Hematopoietic multipotent progenitor cell treated with erythropoietin and hydrocortisone succinate and interleukin-3 and kit ligand, for 6 days (in vitro differentiated cells): ENCODE measurements at places on chromosomes 16 and 17.
A peak's percentile ranks its signal among the peaks of the same experiment; 100 is the strongest.

DNA sequence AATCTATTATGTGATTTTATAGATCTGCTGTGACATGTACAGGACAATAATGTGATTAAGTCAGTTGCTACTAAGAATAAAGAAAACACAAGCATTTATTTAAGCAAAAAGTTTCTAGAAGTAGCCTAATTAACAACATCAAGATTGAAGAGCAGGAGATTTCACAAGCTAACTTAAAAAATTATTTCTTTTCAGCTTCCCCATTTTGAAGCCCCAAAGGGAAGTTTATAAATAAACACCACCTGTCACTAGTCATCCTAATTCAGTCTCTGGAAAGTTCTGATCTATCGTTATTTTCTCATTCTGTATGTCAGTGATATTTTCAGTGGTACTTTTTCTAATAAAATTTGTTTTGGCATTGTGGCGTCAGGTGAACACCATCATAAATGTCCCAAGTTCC, 8.3 kb downstream of the CAPNS2 start:
- DNase-seq = peak; percentile 14

DNA sequence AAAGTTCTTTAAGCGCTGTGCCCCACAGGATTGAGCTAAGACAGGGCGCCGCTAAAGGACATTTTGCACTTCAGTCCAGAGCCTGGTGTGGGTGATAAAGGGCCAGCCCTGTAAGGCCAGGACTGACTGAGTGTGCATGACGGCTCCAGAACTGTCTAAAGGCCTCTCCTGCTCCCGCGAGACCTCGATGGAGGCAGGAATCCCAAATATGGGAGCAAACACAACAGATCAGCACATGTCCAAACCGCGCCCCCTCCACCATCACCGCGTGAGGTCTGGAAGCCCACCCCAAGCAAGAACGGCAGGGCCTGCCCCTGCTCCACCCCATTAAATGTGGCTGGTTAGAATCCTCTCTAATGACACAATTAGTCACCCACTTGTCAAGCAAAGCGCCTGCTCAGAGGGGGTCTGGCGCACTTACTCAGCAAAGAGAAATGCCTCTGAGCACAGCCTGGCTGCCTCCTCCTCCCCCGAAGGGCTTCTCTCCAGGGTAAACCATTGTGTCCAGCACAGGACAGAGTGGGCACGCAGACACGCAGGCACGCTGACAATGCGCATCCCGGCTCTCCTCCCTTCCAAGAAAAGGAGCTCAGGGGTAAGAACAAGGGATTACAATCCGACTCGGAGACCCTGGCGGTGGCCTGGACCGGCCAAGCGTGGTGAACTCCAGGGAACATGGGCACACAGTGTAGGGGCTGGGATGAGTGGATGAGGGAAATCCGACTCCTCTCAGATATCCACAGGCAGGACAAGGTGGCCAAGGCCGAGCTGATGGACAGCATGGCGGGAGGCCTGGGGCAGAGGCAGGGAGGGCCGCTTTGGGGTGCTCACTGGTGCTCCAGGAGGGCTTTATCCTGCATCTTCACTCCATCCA, 1.5 kb downstream of the MXRA7 start:
- no peak for DNase-seq

DNA sequence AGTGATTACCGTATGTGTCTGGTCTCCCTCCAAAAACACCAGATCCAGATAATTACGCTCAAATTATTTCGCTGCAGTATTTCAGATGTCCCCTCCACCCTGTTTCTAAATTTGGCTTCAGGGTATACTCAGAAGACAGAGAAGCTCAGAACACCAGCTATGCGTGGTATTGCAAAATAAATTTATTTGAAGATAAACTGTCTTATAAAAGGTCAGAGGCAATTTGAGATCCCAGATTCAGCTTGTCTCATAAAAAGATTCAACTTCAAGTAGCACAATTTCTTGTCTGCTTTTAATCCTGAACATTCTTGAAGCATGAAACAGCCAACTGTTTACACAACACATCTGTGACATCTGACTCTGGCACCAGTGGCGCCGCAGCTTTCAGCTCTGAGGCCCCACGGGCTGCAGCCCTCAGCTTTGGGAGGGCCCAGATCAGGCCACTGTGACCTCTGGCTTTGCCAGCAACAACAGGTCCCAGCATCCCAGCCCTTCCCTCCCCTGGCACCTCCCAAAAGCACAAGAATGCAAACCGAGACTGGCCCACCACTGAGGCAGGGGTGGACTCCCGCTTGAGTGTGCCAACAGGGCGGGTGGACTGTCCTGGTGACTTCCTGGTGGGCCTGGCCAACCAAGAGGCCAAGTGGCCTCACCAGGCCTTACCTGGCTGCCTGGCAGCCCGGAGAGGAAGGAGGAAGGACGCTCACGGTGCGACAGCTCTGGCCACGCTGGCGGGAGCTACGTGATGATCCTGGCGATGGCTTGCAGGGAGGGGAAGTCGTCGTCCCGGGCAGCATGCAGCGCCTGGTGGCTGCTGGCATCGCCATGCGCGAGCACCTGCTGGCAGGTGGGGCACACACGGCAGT, 8.0 kb downstream of the SYNGR3 start:
- no peak for DNase-seq

DNA sequence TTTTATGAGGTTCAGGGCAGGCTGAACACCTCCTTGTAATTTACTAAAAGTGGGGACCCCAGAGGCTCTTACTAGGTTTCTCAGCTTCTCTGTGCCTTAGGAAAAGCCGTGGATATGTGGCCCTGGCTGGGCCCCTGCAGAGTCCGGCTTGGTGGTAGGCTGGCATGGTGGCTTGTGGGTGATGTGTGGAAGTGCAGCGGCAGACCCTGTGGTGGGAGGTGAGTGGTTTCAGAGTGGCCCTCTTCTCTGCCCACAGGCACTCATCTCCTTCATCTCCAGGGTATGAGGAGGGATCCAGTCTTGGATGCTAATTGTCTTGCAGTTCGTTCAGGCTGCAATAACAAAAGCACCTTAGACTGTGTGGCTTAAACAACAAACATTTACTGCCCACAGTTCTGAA, 58.9 kb downstream of the ASIC2 start:
- no peak for DNase-seq

- no peak for DNase-seq
Measured at GRCh38 chr16:25390761-25391160, 133.1 kb upstream of the ZKSCAN2 start.

GRCh38 chr17:9645851-9646545, 681 bp downstream of the USP43 start:
- peak; percentile 70 for DNase-seq

DNA sequence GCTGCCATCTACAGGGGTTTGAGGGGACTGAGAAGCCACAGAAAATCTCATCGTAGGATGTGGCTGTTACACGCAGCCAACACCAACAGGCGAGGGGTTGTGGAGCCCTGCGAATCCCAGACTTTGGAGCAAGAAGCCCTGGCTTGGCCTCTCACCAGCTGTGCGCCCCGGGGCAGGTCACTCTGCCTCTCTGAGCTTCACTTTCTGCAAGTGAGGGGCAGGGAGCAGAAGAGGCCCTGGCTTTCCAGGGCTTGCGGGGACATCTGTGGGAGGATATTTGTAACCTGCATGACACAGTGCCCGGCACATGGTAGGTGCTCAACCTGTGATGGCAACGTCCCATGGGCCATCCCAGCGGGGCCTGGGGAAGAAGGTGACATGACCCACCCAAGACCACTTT, 32.9 kb upstream of the CIBAR2 start:
- DNase-seq = no peak

DNA sequence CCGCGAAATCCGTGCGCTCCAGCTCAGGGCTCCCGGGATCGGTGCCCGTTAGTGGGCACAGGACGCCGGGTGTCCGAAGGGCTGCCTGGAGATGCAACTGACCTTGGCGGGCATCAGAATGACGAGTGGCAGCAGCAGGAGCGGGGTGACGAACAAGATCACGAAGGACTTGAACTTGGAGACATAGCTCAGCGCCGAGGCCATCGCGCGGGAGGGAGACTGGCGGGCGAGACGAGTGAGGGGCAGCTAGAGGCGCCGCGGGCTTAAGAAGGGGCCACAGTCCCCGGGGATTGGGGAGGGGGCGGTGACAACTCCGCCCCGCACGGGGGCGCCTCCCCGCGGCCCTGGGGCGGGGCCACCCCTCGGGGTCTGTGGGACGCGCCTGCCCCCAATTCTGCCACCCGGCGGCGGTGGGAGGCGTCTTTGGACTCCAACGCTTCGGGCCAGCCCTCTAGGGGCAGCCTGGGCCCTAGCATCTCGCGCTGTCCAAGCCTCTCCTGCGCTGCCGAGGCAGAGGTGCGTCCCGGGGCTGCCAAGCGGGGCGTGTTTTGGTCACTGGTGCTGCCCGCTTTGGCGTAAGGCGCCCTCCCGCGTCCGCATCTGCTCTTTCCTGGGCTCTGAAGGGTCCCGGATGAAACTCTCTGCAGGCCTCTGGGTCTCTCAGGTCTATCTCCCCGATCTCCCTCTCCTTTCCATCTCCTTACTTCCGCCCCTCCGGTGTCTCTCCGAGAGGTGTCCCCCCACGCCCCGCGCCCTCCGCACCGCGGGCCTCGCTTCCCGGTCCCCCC, at the start of gene SLC13A5:
SLC13A5 (minus strand) TSS at position 240 of the 788 bp plus-strand sequence; CDS start at position 204, 36 bp downstream.
- peak; percentile 63 for DNase-seq

DNA sequence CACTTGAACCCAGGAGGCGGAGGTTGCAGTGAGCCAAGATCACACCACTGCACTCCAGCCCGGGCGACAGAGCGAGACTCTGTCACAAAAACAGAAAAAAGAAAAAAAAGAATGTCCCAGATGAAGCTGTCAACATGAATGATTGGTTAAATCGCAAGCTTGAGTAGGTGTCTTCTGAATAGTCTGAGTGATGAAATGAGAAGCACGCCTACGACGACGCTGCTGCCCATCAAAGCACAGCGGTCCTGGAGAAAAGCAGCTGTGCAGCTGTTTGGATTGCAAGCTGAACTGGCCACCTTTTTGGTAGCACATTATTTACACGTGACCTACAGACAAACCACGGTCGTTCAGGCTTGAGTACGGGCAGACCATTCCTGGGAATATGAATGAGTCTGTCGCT, 12.5 kb downstream of the ADCY9 start:
- no peak for DNase-seq

- DNase-seq = no peak
Measured at GRCh38 chr17:27550291-27550930, 80.6 kb upstream of the LGALS9 start.

GRCh38 chr17:77006971-77007649, 133.7 kb upstream of the SEC14L1 start:
- DNase-seq = no peak

DNA sequence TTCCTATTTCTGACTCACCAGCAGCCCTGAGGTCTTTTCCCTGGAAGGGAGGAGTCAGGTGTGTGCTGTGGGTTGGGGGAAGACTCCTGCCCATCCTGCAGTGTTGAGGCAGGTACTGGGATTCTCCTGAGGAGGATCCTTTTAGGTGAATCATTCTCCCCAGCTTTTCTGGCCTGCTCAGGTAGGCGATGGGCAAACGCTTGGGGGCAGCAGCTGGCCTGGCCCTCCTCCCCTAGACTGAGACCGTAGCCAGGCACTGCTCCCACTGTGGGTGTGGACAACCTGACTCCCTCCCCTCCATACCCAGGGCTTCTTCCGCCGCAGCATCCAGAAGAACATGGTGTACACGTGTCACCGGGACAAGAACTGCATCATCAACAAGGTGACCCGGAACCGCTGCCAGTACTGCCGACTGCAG, 15.1 kb downstream of the GJD3 start:
- DNase-seq = no peak

DNA sequence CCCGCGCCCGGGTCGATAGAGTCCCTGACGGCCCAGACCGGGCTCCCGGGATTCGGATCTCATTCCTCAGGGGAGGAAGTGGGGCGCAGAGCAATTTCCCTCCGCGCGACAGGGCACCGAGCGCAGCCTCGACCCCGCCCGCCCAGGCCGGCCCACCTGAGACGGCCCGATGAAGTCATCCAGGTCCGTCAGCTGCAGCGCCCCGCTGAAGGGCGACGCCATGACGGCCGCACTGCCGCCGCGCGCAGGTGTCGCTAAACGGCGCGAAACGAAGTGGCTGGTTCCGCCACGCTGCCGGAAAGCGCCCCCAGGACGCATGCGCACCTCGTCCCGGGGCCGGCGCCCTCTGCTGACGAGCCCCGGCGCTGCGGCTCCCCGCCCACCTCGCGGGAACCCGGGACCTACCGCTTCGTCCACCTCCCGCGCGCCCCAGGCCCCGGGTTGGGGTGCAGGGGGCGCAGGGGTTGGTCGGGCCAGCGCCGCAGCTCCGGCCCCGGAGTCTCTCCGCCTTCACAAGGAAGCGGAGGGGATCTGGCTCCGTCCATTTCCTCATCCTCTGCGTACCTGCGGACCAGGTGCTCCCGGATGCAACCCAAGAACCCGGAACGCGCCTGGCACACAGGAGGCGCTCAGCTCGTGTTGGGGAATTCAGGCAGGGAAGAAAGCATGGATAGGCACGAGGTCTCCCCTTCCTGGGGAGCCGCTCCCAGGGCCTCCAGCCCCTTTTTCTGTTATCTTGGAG, at the start of gene CIAO3:
CIAO3 (minus strand) TSS at position 234 of the 742 bp plus-strand sequence; CDS start at position 222, 12 bp downstream.
- peak; percentile 92 for DNase-seq

DNA sequence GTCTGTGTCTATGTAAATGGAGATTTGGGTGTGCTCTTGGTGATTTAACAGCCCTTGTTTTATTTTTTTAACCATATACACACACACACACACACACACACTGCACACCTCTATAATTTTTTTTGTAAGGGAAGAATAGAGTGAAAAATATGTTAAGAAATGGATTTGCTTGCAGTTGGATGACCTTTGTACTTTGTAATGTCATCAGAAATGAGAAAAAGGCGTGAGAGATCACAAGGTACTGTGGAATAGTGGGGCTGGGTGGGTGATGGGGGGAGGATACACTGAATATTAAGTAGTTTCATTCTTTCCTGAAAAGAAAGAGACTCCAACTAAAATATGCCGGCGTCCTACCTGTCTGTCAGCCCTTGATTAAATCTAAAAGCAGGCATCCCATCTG, 38.7 kb downstream of the SALL1 start:
- DNase-seq = no peak

GRCh38 chr16:85783441-85783840, 15.9 kb downstream of the EMC8 start:
- DNase-seq = no peak

DNA sequence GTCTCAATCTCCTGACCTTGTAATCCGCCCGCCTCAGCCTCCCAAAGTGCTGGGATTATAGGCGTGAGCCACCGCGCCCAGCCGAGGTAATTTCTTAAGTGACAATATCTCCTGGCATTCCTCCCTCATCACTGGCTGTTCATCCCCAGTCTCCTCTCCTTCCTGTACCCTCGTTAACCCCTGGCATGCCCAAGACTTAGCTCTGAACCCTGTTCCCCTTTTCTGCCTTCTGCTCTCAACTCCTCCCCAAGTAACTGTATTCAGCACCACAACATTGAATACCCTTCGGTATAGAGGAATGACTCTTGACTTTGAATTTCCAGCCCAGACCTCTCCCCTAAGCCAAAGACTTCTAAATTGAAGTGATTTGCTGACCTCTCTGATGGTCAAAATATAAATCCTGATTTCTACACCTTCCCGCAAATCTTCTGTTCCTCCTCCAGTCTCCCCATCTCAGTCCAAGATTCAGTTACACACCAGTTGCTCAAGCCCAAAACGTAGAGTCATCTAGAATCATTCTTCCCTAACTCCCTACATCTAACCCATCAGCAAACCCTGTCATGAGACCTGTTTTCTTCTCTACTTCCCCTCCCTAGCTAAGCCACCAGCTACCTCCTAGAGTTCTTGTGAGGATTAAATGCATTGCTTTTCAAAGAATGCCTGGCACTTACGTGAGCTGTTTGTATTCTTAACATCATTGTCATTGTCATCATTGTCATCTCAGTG, 14.8 kb downstream of the PMP22 start:
- no peak for DNase-seq

- DNase-seq = no peak
Measured at GRCh38 chr16:78681743-78682142, 582.3 kb downstream of the WWOX start.
